KBM-7 (cell line): ENCODE measurements at places on chromosomes 7 and 10.

- no peak for DNase-seq
These were observed 7.7 kb downstream of the BBS9 start for GRCh38 chr7:33137103-33137502.

GRCh38 chr7:95421000-95421846 is 13.6 kb downstream of the PON2 start:
- DNase-seq = no peak

- DNase-seq = no peak
These were observed 64.6 kb downstream of the TSPAN12 start for GRCh38 chr7:120793213-120793936.

GRCh38 chr10:49153971-49154370 is 20.1 kb upstream of the FAM170B start:
- DNase-seq = no peak

- no peak for DNase-seq
These were observed 368.8 kb downstream of the PRPF18 start for GRCh38 chr10:13955409-13956068.
